Activated CD4-positive, alpha-beta T cell treated with anti-CD3 and anti-CD28 coated beads, Interleukin-2, amount 50 U/mL, for 24 hours (primary cell): ENCODE measurements at places on chromosomes 3 and 15.
A peak's percentile ranks its signal among the peaks of the same experiment; 100 is the strongest.

- DNase-seq: no peak
These were observed 94.4 kb downstream of the LRRN1 start for GRCh38 chr3:3893590-3893989.

- DNase-seq: no peak
These were observed 85.6 kb downstream of the EPHA6 start for GRCh38 chr3:96900031-96900430.

- DNase-seq: peak; percentile 56
These were observed 3.4 kb downstream of the VILL start for GRCh38 chr3:37993820-37994638.

- no peak for DNase-seq
These were observed 28.3 kb upstream of the NUDT16 start for GRCh38 chr3:131353016-131353877.

GRCh38 chr15:68281008-68281407 is 3.5 kb downstream of the FEM1B start:
- DNase-seq: no peak

GRCh38 chr15:101042320-101042719 is 123.2 kb downstream of the LRRK1 start:
- DNase-seq: no peak

GRCh38 chr3:123156276-123156995 is 45.3 kb upstream of the SEC22A start:
- DNase-seq: no peak

DNA sequence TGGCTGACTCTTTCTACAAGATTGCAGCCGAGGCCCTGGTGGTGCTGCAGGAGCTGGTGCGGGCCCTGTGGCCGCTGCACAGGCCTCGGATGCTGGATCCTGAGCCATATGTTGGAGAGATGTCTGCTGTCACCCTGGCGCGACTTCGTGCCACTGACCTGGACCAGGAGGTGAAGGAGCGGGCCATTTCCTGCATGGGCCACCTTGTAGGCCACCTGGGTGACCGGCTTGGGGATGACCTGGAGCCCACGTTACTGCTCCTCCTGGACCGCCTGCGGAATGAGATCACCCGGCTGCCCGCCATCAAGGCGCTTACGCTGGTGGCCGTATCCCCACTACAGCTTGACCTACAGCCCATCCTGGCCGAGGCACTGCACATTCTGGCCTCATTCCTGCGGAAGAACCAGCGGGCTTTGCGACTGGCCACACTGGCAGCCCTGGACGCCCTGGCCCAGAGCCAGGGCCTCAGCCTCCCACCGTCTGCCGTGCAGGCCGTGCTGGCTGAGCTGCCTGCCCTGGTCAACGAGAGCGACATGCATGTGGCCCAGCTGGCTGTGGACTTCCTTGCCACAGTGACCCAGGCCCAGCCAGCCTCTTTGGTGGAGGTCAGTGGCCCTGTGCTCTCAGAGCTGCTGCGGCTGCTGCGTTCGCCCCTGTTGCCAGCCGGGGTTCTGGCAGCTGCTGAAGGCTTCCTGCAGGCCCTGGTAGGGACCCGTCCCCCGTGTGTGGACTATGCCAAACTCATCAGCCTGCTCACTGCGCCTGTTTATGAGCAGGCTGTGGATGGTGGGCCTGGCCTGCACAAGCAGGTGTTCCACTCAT is 20.3 kb downstream of the CAND2 start:
- no peak for DNase-seq

- DNase-seq: no peak
These were observed 67.6 kb downstream of the SLC6A11 start for GRCh38 chr3:10883478-10884234.

- DNase-seq: no peak
These were observed 17.6 kb upstream of the FRMD4B start for GRCh38 chr3:69403454-69403853.

GRCh38 chr3:193963808-193964516 is 172.0 kb upstream of the HES1 start:
- DNase-seq: no peak

DNA sequence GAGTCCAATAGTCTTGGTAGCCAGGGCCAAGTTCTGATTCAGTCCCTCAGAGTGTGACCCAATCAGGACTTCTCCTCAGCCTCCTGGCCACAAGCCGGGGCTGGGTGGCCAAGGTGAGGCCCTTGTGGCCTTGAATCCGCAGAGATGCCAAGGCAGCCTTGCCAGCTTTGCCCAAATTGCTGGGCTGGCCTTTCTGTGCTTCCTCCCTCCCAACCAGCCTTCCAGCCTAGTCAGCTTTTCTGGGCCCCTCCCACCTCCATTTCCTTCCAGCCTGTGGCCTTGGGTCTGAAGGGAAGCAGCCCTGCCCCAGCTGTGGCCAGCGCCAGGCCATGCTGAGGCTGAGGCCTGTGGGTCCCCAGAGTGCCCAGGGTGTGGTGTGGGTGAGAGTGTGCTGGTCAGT is 34.3 kb upstream of the ANKDD1A start:
- DNase-seq: no peak

DNA sequence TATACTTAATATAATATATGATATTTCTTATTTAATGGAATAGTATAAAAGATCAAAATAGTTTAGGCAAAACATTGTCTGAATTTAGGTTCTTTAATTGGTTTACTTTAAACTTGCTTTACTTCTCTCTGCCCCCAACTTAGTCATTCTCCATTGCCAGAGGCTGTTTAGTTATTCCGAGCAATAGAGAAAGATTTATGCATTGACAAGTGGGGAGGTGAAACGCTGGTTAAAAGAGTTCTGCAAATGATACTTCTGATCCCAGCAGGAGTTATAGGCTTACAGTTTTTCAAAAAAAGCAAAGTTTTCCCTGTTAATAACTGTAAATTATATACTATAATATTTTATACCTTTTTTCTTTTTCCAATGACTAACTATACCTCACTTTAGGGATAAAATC is 145.4 kb downstream of the EPHA3 start:
- DNase-seq: no peak

GRCh38 chr15:99328106-99329072 is 77.1 kb downstream of the LRRC28 start:
- no peak for DNase-seq

DNA sequence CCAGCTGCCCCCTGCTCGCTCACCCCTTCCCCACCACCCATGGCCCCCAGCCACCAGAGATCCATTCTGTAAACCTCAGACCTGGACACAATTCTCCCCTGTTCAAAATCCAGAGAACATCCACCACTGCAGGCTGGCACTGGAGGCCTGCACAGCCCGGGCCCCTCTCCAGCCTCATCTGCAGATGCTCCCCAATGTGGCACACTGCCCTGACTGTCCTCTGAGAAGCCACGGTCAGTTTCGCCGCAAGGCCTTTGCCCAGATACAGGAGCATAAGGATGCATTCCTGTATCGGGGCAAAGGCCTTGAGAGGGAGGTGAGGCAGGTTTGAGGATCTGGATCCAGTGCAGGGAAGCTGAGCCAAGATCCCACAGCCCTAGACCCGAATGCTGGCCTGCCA is 175.4 kb upstream of the LINGO1 start:
- DNase-seq: no peak
